ENCODE measurements at places on chromosomes 7 and 10.

- no peak for DNase-seq
These were observed 7.1 kb downstream of the GATA3 start for GRCh38 chr10:8061274-8062211.

DNA sequence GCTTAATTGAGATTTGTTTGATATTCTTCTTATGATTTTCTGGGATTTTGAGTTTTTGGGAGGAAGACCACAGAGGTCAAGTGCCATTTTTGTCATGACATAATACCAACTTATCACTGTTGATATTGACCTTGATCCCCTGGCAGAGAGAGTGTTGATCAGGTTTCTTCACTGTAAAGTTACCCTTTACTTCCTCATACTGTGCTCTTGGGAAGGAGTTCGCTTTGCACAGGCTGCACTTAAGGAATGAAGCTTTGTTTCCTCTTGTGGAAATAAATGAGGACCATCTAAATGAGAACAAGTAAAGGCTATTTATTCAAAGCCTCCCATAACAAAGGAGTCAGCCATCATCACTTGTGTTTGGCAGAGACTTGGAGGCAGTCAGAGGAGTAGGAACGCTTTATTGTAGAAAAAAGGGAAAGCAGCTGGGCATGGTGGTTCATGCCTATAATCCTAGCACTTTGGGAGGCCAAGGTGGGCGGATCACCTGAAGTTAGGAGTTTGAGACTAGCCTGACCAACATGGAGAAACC, 16.1 kb downstream of the ST7 start:
- no peak for DNase-seq

DNA sequence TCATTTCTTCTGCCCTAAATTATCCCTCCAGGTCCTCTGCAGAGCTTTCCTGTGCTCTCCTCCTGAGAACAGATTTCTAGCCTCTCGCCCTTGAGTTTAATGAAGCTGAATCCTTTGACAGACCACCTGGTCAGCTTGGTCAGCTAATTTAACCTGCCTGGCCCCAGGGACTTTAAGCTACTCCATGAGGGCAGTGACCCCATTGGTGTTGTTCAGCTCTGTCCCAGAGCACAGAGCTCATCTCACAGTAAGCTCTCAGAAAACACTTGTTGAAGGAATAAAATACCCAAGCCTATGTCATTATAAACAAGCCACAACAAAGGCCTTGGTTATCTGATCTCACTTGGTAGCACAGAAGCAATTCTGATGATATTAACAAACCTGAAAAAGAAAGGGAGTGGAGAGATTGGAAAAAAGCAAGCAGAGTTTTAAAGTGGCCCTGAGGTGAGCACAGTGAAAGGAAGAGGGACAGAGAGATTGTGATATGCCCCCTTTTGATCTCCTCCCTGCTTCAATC, 24.4 kb downstream of the SLC26A4 start:
- no peak for DNase-seq

DNA sequence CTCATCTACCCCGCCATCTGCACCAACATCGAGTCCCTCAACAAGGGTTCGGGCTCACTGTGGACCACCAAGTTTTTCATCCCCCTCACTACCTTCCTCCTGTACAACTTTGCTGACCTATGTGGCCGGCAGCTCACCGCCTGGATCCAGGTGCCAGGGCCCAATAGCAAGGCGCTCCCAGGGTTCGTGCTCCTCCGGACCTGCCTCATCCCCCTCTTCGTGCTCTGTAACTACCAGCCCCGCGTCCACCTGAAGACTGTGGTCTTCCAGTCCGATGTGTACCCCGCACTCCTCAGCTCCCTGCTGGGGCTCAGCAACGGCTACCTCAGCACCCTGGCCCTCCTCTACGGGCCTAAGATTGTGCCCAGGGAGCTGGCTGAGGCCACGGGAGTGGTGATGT, 34.6 kb upstream of the CDH23 start:
- no peak for DNase-seq

- no peak for DNase-seq
These were observed 89.3 kb upstream of the PRKCQ start for GRCh38 chr10:6669269-6669859.

DNA sequence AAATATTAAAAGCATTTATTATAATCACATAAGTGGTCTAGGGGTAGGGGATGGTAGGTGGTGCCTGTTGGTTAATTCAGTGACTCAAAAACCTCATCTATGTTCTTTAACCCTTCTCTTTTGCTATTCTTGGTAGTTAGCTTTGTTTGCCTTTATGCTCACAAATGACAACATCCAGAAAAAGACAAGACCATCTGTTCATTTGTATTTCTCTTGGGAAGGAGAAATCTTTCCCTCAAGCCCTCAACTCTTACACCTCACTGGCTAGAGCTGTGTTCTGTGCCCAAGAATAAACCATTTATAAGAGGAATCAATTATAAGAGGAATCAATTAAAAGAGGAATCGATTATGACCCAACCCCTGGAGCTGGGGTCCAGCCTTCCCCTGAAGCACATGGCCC, 10.8 kb upstream of the IFRD1 start:
- DNase-seq = no peak

GRCh38 chr10:43965033-43965917, 316.6 kb upstream of the ZNF32 start:
- DNase-seq = no peak

- no peak for DNase-seq
These were observed 2.1 kb downstream of the CADPS2 start for GRCh38 chr7:122884186-122884585.

- peak; percentile 91 for DNase-seq
These were observed 547 bp downstream of the CRPPA start for GRCh38 chr7:16420649-16421332.

DNA sequence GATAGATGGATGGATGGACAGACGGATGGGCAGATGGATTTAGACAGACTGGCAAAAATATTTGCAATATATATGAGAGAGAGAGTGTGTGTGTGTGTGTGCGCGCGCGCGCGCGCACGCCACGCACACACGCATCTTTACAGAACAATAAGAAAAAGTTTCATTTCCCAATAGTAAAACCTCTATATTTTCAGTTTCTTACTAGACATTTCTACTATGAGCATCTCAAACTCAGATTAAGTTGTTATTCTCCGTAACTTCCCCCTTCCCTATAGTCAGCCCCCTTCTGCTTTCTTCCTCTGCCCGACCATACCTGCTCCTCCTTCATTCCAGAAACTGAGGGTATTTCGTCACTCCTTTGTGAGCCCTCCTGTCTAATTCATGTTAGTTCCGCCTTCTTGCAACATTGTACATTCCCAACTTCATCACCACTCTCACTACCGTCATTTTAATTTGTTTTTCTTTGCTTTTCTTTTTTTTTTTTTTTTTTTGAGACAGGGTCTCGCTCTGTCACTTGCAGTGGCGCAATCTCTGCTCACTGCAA, 154.4 kb upstream of the SH2B2 start:
- DNase-seq = no peak

- DNase-seq = no peak
These were observed 191.7 kb downstream of the TCERG1L start for GRCh38 chr10:131119626-131120355.

- DNase-seq = no peak
These were observed 79.3 kb upstream of the NANOS1 start for GRCh38 chr10:118950190-118950680.

GRCh38 chr10:26486990-26487850, 49.1 kb downstream of the APBB1IP start:
- DNase-seq = no peak

- no peak for DNase-seq
These were observed 213.8 kb downstream of the MLLT10 start for GRCh38 chr10:21747809-21748208.

GRCh38 chr7:29398011-29398410, 165.6 kb upstream of the PRR15 start:
- no peak for DNase-seq

GRCh38 chr7:92696584-92696983, 106.4 kb upstream of the FAM133B start:
- DNase-seq = no peak

- no peak for DNase-seq
These were observed 179.8 kb downstream of the EBF3 start for GRCh38 chr10:129784291-129784690.

DNA sequence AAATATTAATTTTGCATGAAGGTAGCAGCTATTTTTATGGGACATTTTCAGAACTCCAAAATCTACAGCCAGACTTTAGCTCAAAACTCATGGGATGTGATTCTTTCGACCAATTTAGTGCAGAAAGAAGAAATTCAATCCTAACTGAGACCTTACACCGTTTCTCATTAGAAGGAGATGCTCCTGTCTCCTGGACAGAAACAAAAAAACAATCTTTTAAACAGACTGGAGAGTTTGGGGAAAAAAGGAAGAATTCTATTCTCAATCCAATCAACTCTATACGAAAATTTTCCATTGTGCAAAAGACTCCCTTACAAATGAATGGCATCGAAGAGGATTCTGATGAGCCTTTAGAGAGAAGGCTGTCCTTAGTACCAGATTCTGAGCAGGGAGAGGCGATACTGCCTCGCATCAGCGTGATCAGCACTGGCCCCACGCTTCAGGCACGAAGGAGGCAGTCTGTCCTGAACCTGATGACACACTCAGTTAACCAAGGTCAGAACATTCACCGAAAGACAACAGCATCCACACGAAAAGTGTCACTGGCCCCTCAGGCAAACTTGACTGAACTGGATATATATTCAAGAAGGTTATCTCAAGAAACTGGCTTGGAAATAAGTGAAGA, 112.3 kb downstream of the CFTR start:
- no peak for DNase-seq

DNA sequence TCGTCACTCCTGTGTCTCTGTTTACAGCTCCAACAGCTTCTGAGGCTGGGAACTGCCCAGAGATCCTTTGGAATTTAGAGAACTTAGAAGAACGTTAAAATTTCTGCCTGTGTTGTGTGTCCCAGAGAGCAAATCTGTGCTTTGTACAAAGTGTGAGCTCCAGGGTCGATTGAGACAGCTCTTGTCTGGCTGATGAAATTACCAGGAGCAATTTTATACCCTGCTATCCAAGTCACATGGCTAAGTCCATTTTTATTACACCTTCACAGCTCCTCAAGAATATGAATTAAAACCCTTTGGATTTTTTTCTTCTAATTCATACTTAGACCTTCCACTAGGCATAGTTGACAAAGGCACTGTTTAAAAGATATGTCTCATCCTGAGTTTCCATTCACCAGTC, 46.5 kb upstream of the INSYN2A start:
- DNase-seq = no peak

DNA sequence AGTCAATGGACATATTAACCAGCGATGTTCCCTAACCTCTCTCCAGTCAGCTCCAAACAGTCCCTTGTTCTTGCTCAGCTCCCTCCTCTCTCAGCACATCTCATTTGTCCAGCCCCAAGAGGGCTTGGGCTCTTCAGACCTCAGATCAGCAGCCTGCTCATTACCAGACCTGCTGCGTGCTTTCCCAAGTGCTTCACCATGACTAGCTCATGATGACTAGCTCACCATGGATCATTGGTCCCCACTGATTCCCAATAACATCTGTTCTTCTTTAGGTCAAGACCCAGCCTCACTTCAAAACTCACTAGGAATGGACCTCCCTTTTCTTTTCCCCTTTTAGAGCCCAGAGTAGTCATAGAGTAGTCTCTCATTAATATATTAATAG, 121.9 kb downstream of the SLC16A9 start:
- no peak for DNase-seq

GRCh38 chr10:71998119-71998839, 34.1 kb downstream of the CHST3 start:
- DNase-seq = peak; percentile 85

GRCh38 chr10:104029521-104029860, 56.2 kb downstream of the COL17A1 start:
- DNase-seq = peak; percentile 91

GRCh38 chr10:19245889-19246752, 197.5 kb downstream of the MALRD1 start:
- no peak for DNase-seq

DNA sequence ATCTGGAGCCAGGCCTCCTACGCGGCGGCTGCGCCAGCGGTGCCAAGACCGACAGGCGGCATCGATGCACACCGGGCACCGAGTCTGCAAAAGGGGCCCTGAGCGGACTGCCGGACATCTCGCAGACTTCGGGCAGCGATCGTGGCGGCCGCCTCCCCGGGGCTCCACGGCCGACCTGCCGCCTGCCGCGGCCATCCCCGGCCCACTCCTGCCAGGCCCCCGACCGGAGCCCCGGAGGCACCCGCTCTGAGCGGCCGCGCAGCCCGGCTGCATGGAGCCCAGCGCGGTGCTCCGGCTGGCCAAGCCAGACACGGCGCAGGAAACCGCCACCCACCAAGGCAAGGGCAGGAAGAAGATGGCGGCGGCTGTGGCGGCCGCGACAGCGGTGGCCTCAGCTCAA, 154.2 kb upstream of the KCTD7 start:
- no peak for DNase-seq

DNA sequence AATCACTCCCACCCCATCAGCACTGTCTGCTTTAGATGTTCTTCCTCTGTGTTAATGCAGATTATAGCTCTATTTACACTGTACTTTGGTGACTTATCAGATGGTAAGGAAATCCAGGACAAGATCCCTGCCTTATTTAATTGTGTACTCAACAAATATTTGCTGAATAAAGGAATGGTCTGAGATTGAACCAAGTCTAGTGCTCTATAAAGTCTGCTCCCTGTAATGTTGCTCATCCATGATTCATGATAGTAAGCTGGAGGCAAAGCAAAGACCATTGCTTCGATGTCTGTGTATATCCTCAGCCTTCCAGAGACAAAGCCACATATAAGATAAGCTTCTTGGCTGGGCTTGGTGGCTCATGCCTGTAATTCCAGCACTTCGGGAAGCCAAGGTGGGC, 33.5 kb downstream of the PLCE1 start:
- DNase-seq = no peak

- no peak for DNase-seq
These were observed 104.1 kb upstream of the FAM20C start for GRCh38 chr7:88095-88926.

- DNase-seq = no peak
These were observed 5.3 kb downstream of the LARP4B start for GRCh38 chr10:926075-926698.

GRCh38 chr10:52229291-52229931, 84.7 kb upstream of the DKK1 start:
- no peak for DNase-seq

DNA sequence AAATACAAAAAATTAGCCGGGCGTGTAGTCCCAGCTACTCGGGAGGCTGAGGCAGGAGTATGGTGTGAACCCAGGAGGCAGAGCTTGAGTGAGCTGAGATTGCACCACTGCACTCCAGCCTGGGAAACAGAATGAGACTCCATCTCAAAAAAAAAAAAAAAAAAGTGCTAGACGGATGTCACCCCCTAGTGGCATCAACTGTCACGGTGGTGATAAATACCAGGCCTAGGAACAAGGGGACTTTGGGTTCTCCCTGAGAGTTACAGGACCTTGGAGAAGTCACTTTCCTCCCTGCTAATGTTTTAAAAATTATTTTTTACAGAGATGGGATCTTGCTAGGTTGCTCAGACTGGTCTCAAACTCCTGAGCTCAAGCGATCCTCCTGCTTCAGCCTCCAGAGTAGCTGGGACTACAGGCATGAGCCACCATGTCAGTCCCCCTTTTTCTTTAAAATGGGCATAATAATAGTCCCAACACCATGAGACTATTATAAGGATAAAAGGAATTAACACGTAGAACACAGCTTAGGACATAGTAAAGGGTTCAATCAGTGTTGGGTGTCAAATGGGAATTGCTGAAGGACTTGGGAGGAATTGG, 2.6 kb upstream of the TMEM130 start:
- DNase-seq = no peak
